ENCODE measurements at places on chromosomes 5 and 9.

GRCh38 chr5:67176936-67177335 is 19.7 kb downstream of the CD180 start:
- DNase-seq: no peak

DNA sequence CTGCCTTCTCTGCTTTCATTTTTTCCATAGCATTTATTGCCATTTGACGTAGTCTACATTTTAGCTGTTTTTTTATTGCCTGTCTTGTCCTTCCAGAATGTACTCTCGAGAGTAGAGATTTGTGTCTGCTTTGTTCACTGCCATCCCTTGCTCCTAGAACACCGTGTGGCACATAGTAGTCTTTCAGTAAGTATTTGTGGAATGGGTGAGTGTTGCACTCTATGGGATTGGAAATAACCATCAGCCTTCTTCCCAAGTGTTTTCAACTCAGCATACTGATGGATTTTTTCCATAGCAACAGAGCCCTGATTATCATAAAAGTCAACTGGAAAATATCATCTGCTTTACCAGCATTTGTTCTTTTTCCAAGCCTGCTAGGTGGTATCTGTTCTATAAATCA is 462.6 kb downstream of the ENC1 start:
- DNase-seq: no peak

- no peak for DNase-seq
These were observed 21.9 kb downstream of the ANKH start for GRCh38 chr5:14849516-14850294.

DNA sequence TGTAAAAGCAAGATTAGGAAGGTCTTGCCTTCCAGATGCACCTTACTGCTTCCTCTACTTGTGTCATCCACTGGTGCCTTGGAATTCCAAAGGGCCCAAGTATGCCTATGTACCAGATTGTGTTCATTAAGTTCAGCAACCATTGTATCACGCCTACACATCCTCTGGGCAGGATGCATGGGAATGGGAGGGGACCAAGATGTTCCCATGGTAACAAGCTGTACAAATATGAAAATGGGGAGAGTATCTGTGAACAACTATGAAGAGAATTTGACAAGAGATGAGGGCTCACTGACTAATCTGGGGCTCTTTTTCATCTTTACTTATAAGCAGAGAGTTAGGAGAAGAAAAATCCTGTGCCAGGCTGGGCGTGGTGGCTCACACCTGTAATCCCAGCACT is 137.8 kb upstream of the MAP1B start:
- no peak for DNase-seq

DNA sequence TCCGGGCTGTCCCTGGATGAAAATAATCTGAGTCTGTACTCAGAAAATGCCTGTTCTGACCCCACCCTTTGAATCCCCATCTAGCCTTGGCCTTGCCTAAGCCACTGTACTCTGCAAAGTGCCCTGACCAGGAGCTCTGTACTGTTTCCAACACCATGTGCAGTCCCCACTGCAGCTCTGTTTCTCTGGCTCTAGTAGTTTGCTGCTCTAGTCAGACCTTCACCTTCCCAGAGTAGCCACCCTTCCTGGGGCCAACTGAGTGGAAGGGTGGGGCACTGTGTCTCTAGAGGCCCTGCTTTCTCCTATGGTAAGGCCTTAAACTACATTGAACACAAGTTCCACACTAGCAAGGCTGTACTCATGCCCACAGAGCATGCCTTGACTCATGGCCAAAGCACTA is 31.9 kb downstream of the P4HA2 start:
- no peak for DNase-seq

- no peak for DNase-seq
These were observed 124.6 kb upstream of the TBCA start for GRCh38 chr5:77900691-77901090.

- no peak for DNase-seq
These were observed 45.2 kb upstream of the ZFAND5 start for GRCh38 chr9:72410214-72410613.
